ENCODE measurements at places on chromosomes 7 and 10.
A peak's percentile ranks its signal among the peaks of the same experiment; 100 is the strongest.

- DNase-seq, result peak; percentile 94
Measured at GRCh38 chr10:14056610-14057332, 274.0 kb downstream of the FRMD4A start.

DNA sequence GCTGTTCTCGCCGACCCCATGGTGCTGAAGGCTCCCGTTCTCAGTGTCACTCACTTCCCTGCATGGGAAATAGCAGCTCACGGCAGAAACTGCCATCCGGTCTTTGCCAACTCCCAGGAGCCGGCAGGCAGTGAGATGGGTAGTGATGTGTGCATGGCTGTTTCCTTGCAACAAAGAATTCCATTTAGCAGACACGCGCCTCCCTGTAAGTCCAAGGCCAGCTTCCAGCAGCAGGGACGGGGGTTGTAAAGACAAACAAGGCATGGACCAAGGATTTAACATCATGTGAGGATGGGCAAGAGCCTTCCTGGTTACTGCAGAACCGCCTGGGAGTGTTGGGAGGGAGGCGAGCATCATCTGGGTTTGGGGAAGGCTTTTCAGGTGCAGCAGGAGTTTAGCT is 273.1 kb downstream of the GLRX3 start:
- DNase-seq, result no peak

DNA sequence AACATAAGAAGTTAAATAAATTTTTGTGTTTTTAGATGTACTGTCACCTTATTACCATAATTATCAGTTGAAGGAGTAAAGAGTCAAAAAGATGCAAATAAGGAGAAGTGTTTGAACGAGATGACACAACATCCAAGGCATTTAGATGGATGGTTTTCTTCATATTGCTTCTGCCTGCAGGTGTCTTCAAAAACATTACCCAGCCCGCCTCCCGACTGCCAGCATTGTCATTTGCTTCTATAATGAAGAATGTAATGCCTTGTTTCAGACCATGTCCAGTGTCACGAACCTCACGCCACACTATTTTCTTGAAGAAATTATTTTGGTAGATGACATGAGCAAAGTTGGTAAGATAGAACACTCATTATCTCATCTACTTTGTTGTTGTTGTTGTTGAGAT is 26.6 kb downstream of the GALNTL5 start:
- no peak for DNase-seq

DNA sequence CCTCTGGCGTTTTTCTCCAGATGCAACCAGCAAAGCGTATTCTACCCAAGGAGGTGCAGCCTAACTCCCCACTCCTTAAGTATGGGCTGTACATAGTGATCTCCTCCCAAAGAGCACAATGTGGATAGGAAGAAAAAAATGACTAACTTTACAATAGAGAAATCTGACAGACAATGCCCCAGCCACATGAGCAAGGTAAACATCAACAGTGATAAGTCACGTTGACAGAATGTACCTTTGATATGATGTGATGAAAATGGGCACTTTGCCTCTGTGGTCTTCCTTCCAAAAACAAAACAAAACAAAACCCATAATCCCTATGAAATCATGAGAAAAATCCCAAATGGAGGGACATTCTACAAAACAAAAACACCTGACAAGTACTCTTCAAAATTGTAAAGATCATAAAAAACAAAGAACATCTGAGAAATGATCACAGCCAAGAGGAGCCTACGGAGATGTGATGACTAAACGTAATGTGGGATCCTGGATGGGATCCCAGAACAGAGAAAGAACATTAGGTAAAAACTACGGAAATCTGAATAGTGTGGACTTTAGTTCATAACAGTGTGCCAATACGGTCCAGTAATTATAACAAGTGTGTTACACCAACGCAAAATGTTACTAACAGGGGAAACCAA is 50.6 kb downstream of the ABLIM1 start:
- peak; percentile 62 for DNase-seq

GRCh38 chr7:65971021-65971420 is 11.0 kb downstream of the GUSB start:
- DNase-seq, result no peak

DNA sequence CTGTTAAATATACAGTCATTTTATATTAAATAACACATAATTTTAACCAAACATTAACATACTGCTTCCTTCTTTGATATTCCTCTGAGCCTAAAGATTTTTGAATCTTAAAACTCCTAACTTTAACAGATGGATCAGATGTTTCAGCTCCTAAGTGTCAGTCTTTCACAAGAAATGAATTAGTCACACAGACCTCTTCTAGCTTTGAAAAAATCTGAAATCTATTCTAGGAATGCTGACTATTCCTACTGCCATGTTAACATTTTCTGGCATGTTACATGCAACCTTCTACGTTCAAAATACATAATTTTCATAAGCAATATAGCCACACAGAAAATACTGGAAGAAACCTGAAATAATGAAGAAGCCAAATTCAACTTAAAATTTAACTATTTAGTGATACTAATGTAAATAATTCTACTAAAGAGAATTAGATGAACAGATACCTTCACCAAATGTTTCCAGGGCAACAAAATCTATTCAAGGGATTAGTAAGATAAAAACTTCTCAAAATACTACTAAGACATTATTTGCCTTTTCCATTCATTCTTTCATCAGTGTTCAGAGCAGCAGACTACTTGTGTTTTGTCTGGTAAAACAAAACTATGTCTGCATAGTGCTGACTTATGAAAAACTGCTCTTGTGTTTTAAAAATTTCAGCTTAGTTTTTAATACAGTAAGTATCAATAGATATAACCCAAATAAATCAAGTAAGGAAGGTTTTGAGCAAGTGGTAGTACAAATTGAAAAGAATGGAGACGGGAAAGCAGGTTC is 9.2 kb downstream of the JMJD1C start:
- DNase-seq, result peak; percentile 63

DNA sequence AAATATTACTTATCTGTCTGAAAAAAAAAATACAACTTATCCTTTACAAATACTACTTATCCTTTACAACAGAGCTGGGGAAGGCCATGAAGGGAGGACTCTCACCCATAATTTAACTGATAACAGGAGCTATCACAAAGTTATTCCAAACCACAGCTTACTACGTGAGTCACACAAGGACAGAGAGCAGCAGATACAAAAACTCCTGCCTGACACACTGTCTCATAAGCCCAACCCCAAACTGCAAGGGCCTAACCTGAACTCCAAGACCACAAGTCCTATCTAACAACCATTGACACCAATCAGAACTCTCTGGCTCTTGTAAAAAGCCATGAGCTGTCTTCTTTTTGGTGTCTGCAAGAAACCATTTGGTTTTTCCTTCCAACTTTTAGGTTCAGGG is 28.5 kb upstream of the CXCL12 start:
- peak; percentile 75 for DNase-seq

- peak; percentile 96 for DNase-seq
Measured at GRCh38 chr10:70267161-70267933, 16.5 kb downstream of the NPFFR1 start.

GRCh38 chr10:68955355-68955831 is 577 bp upstream of the DDX21 start:
- no peak for DNase-seq

DNA sequence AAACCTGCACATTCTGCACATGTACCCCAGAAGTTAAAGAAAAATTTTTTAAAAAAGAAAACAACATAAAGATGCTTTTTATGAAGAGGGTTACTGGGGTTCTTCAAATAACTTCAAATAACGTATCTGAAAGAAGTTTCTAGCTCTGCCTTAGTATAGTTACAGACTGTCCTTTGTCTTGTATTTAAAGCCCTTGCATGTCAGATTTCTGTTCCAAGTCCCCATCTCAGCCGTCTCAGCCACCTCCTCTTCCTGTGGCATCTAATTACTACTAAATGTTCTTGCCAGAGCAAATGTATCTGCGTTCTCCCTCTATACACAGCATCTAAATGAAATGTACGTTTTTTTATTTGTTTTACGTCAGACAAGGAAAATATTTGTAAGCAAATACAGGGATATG is 89.4 kb upstream of the AKR1E2 start:
- DNase-seq, result no peak

DNA sequence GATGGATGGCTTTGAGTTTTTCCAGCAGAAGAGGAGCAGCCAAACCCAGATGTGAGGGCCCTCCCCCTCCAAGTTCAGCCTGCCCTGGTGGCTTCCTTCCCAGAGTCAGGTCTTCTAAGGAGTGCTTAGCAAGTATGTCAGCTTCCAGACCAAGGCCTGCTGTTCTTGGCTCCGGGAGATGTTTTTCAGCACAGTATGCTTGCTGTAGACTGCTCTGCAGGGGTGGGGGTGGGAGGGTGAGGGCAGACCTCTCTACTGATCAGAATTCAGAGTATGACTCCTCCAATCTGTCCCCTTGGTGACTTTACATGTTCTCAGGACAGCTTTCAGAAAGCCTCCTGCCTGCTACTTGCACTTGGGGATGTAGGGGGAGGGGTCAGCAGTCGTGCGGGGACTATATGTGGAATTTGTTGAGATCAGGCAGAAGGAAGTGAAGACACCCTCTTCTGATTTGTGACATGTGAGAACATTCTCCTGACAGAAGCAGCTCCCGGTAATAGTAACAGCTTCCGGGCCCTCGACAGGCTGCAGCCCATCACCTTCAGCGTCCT is 516.4 kb upstream of the ZMIZ1 start:
- DNase-seq, result peak; percentile 85

DNA sequence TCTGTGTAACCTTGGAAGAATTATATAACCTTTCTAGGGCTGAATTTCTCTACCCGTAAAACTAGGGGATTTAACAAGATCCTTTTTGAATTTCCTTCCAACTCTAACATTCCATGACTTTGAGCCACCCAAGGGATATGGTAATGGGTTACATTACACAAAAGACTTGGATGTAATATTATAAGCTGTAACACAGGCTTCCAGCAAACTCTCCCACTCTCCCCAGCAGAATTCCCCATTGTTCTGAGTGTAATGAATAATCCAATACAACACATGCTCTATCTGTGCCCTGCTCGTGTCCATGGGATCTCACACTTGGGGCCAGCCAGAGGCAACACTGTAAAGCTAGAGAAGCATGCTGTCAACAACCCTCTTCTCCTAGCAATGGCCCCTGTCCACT is 790.6 kb upstream of the AUTS2 start:
- no peak for DNase-seq

GRCh38 chr10:113534423-113534822 is 18.4 kb upstream of the HABP2 start:
- no peak for DNase-seq

DNA sequence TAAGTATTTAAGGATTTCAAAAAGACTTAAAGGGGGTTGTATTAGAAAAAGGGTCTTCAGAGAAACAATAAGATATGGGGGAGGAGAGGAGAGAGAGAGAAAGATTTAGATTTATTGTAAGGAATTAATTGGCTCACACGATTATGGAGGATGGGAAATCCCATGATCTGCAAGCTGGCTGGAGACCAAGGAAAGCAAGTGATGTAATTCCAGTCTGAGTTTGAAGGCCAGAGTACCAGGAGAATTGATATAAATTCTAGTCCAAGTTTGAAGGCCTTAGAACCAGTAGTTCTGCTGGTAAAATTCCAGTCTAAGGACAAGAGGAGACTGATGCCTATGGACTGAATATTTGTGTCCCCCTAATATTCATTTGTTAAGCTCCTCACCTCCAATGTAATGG is 20.6 kb upstream of the SLC13A1 start:
- DNase-seq, result peak; percentile 9

DNA sequence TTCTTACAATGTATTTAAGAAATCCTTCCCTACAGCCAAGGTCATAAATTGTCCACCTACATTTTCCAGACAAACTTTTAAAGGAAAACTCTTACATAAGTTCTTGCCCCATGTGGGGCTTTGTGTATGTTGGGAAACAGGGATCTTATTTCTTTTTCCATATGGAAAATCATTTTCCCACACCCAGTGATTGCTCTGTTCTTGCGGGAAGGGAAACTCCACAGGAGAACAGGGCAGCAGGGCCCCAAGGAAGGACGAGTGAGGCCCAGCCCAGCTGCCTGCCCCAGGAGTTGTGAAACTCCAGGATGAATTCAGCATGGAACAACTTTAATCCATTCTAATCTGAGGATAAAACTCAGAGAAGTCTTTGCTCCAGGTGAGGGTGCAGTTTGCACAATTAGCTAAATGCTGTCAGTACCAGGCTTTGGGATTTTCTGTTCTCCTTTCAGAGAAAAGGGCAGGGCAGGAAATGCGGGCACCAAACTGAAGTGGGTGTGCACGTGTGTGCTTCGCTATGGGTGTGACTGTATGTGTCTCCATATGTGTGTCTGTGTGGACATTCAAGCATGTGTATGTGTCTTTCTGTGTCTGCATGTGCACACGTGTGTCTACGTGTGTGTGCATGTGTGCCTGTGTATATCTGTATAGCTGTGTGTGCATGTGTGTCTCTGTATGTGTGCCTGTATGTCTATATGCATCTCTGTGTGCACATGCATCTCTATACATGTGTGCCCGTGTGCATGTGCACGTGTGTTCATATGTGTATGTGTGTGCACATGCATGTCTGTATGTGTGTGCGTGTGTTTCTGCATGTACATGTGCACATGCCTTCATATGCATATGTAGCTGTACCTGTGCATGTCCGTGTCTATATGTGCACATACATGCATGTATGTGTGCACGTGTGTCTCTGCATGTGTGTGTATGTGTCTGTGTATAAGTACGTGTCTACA is 102.0 kb upstream of the FAM20C start:
- DNase-seq, result peak; percentile 49

Data from astrocyte (in vitro differentiated cells and primary cell).